ENCODE measurements at places on chromosomes 3 and 15.

GRCh38 chr3:16455001-16455400 lies 58.5 kb downstream of the RFTN1 start:
- DNase-seq = no peak

GRCh38 chr15:20106026-20106425 lies 435.6 kb downstream of the GOLGA6L6 start:
- DNase-seq = peak; percentile 0

DNA sequence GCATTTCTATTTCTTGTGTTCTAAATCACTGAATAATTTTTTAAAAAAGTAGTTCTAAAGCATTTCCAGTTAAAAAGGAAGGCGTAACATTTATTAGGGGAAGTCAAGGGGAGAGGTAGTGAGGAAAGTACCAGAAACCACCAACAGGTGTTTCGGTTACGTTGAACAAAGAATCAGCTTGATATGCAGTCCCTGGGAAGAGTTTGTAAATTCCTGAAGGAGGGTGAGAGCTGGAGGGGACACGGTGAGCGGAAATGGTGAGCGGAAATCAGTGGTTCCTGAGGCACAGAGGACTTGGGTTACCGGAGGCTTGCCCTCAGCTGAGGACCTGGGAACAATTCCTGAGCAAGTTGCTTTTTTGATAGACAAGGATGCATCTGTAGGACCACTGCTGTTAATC lies 17.8 kb downstream of the MAP2K1 start:
- DNase-seq = no peak

DNA sequence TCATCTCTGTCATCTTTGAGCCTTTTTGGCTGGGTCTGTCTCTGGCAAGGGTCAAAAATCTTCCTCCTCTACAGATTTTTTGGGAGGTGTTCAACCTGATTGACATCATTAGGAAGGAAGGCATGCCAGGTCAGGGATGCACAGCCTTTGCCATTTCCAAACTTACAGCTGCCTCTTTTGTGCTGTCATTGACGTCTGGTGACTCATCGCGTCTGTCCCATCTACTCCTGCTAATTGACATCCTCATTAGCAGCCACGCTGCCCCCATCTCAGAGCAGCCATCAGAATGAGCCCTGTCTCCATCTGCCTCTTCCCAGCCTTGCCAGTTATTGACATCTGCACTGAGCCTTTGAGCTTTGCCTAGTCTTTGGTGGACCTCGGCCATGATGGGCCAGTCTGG lies 53.0 kb downstream of the PDIA5 start:
- DNase-seq = no peak

- DNase-seq = no peak
Measured at GRCh38 chr15:86163816-86164215, 84.1 kb downstream of the AGBL1 start.

- DNase-seq = no peak
Measured at GRCh38 chr3:71910108-71910507, 125.2 kb upstream of the PROK2 start.

DNA sequence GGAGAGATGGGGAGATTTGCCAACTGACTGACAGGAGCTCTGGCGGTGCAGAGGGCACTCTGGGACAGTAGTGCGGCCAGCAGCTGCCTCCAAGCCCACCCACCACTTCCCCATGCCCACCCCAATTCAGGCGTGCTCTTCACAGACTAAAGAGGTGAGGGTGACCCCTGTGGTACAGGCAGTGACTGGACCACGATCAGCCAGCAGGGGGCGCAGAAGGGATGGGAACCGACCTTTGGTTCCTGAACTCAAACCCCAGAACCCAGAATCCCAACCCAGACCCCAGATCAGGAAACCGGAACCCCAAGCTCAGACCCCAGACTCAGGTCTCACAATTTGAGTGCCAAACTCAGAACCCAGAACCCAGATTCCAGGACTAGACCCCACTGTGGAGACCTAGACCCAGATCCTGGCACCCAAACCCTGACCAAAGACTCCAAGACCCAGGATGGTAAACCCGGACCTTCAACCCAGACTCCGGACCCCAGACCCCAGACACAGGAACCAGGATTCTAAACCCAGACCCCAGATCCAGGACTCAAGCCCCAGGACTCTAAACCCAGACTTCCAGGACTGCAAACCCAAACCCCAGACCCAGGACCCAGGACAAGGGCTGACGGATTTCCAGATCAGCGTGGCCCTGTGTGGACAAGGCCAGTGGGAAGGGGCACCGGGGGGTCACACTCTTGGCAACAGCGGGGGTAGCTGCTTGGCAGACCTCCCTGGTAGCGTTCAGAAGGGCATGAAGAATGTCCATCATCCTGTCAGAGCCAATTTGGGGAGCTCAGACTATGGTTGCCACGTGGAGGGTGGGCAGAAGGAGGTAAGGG lies 3.7 kb upstream of the MYL3 start:
- peak; percentile 69 for DNase-seq

DNA sequence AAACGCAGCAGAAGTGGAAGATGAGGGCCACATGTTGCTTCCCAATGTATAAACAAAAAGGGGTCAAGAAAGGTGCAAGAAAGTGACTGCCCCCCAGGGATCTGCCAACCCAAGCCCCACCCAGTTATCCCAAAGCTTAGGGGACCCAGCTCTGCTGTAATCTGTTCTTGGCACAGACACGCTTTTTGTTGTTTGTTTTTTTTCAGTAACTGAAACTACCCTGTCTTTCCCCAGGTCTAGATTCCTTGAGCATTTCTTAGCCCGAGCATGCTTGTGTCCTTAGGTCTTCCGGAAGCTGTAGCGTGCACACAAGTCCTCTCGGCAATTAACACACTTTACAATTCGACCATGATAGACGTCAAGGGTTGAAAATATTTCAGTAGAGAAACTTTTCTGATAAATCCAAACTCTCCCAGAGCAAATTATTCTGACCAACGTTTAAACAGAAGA lies 8.5 kb upstream of the PPARG start:
- no peak for DNase-seq

GRCh38 chr3:197495059-197495455 lies 60.7 kb downstream of the BDH1 start:
- DNase-seq = no peak

- DNase-seq = no peak
Measured at GRCh38 chr3:115712871-115713270, 89.6 kb downstream of the GAP43 start.

- peak; percentile 32 for DNase-seq
Measured at GRCh38 chr3:71784914-71785531, at the start of gene PROK2. Gene PROK2, minus strand, starts transcription at chr3:71785148. Its CDS starts 96 bp downstream, at chr3:71785052.

DNA sequence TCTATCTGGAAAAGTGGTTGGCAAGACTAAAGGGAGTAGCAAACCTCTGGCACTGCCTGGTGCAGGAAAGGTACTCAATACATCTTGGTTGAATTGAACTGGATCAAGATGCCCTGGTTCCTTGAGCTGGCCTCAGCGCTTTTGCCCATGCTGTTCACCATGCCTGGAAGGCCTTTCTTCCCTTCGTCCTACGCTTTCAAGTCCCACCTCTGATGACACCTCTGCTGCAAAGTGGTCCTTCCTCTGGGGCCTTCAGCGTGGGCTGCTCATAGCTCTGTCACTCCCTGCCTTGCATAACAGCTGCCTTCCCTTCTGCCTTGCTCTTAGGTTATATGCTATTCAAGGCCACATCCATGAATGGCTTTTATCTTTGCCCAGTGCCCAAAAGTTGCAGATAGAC lies 23.0 kb downstream of the ITGA11 start:
- DNase-seq = no peak

GRCh38 chr3:195597229-195597628 lies 13.5 kb upstream of the APOD start:
- DNase-seq = no peak

All from inflammatory macrophage (primary cell).